ENCODE measurements at places on chromosomes 5 and 9.
A peak's percentile ranks its signal among the peaks of the same experiment; 100 is the strongest.

DNA sequence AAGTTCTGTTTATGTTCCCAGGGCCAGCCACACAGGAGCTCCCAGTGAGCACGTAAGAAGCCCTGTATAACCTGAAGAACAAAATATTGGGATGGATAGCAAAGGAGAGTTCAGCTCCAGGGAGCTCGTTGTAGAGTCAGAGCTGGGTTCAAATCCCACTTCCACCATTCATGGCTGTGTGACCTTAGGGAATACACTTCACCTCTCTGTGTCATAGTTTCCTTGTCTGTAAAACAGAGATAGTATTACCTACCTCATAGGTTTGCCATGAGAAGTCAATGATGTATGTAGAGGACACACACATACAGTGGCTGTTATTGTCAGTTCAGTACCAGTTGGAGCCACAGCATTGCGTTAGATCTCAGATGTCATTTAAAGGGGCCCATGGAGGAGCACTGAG is 67.4 kb downstream of the MACROH2A1 start:
- no peak for DNase-seq

DNA sequence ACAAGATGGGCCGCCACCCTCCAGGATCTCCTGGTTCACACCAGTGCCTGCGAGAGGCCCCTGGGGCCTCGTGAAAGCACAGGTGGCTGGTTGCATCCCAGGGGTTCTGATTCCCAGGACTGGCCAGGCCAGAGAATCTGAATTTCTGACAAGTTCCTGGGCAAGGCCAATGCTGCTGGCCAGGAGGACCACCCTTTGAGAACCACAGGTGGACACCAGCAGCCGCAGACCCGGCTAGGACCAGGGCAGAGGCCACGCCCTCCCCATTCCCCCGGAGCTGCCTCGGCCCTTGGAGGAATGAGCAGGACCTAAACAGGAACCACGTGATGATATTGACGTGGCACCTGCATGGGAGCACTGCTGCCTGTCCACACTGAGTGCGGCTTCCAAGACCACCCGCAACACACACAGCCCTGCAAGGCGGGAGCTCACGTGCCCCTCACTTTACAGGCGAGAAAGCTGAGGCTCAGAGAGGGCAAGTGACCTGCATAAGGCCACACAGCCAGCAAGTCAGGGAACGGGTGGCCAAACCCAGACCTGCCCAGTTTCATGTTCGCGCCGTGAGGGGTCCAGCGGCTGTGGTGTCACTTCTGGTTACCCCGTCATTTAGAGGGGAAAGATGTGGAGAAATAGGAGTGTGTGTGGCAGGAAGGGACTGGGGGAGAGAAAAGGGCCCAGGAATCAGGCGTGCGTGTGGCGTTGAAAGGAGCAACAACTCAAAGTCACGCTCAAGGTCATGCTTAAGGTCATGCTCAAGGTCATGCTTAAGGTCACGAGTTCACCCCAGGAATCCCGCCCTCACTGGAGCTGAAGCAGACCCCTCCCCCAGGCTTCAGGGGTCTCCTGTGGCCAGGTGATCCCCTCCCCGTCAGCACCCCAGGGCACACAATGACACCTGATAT is 105.9 kb upstream of the IER5L start:
- peak; percentile 9 for DNase-seq

DNA sequence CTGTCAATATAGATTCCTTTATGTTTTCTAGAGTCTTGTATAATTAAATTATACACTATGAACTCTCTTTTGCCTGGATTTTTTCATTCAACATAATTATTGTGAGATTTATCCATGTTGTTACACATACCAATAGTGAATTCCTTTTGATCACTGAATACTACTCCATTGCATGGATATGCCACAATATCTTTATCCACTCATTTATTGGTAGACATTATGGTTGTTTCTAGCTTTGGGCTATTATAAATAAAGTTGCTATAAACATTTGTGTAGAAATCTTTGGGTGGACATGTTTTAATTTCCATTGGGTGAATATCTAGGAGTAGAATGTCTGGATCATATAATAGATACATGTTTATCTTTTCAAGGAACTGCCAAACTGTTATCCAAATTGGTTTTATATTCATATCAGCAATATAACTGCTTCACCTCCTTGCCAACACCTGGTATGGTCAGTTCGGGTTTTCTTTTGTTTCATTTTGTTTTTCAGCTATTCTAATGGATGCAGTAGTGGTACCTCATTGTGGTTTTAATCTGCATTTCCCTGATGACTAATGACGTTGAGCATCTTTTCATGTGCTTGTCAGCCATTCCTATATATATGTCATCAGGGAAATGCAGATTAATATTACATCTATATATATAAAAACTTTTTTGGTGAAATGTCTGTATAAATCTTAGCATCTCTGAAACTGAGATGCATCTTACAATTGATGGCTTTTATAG is 32.1 kb upstream of the TCF7 start:
- no peak for DNase-seq

GRCh38 chr9:68822596-68823165 is 117.6 kb downstream of the PIP5K1B start:
- no peak for DNase-seq

DNA sequence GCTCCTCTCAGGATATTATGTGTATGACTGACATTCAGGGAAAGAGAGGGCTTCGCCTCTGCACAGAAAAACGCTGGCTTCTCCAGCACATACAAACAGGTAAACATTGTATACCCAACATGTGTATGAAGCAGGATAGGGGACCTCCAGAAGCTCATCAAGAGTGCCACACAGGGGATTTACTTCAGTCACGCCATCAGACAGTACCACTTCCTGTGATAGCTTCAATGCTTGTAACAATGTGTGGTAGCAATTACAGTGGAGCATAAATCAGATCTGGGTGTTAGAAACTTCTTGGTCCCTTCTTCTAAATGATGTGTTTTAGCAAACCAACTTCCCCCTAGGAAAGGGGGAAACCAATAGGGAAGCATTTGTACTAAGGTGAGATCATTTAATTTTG is 160.8 kb downstream of the TSSK1B start:
- DNase-seq = no peak

DNA sequence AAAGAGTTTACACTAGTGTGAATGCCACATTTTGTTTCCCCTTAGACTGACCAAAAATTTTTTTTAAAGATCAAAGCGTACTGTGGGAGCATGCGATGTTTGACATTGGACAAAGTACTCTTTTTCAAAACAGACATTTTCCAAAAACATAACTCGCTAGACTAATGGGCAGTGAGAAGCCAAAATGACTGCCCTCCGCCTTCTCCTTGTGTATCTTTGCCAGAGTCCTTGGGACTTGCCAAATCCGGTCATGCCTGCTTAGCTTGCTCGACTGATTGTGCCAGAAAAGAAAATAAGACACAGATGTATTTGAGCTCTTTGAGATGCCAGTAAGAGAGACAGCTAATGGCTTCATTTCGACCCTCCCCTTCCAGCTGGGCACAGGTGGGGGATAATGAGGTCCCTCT is 157.5 kb downstream of the MAPKAP1 start:
- DNase-seq = peak; percentile 49
